ENCODE measurements at places on chromosomes 13 and 19.

DNA sequence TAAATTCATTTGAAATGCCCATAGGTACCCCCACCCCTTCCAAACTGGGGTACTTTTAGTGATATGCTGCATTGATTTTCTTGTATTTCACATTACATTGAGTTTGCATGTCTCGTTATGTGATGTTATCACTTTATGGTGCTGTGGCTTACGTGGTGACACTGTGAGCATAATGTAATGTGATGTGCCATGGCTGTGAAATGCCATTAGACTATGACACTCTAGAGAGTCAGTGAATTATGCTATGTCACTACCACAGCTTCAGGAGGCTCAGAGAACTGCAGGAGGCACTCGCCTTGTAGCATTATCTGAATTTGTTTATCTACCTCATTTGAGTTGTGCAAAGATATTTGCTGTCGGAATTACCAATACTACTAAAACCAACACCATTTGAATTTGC lies 590.1 kb upstream of the SLC10A2 start:
- no peak for DNase-seq

- no peak for DNase-seq
These were observed 6.0 kb downstream of the TMED1 start for GRCh38 chr19:10829967-10830366.

- no peak for DNase-seq
These were observed 600.0 kb downstream of the KCTD12 start for GRCh38 chr13:76286178-76286577.

GRCh38 chr19:13038306-13039210 lies 43.3 kb downstream of the NFIX start:
- no peak for DNase-seq

DNA sequence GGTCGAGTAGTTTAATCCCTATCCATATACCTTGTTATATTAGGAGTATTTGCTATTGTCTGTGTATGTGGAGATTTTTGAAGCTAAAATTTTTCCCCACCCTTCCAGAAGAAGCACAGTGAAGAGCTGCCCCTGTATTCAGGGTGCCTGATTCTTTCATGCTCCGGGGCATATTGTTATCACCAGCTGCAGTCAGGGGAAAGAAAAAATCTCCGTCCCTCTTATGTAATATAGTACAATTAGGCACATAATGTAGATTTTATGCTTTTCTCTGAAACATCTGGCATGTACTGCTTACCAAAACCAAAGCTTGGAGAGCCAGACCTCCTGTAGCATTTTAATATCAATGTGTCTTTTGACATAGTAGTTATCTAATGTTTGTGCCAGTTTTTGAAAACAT lies 214.9 kb upstream of the EDNRB start:
- no peak for DNase-seq

DNA sequence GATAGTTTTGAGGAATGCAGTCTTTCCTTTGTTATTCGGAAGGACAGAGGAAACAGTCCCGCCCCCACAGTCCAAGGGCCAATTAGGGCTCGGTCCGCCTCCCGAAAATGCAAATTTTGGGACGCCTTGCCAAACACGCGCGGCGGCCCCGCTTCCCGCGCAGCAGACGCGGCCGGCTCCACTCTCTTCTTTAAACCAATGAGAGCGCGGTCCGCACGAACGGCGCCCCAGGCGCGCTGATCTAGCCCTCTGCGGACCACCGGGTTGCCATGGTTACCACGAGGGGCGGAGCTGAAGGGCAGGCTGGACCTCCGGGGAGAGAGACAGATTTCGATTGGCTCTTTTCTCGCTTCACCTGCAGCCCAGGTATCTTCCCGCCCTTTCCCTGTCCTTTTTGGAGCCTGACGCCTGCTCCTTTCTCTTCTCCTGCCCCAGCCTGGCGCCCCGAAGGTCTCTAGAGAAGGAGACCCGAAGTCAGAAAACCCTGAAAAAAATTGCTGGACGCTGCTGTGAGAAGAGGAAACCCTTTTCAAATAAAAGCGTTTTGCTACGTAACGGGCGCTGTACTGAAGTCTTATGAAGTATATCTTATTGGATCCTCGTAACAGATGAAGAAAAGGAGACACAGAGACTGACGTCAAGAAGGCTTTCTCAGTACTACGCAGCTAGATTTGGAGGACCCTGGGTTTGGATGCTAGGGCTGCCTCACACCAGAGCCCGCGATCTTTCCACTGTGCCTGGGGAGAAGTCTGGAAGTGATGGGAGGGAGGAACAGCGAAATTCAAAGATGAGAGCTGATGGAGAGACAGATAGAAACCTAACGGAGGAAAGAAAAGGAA lies 2.0 kb downstream of the PTH2 start:
- peak; percentile 61 for DNase-seq

DNA sequence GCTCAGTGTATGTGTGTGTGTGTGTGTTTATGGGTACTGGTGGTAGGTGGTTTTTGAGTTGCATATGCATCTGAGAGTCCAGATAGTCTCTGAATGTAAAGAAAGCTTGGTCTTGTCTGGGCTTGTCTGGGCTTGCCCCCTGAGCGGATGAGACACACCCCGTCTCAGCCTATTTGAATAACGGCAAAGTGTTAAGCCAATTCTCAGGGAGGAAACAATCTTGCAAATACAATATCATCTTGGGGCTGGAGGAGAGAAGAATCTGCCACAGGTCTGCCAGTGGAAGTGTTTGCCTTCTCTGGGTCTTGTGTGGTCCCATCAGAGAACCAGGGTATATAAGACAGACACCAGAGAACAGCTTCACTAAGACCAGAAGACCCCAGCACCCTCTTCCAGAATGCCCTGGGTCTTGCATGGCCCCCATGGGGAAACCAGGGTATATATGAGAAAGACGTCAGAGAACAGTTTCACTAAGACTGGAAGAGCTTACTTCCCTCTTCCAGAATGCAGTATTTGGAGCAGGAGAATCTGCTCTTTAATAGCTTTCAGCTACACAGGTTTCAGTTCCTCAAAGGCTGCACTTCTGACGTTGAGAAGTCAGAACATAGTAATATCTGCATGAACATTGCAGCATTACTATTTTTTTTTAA lies 13.3 kb downstream of the CD70 start:
- DNase-seq, result no peak

- no peak for DNase-seq
These were observed 15.5 kb downstream of the IRGC start for GRCh38 chr19:43731346-43731745.

DNA sequence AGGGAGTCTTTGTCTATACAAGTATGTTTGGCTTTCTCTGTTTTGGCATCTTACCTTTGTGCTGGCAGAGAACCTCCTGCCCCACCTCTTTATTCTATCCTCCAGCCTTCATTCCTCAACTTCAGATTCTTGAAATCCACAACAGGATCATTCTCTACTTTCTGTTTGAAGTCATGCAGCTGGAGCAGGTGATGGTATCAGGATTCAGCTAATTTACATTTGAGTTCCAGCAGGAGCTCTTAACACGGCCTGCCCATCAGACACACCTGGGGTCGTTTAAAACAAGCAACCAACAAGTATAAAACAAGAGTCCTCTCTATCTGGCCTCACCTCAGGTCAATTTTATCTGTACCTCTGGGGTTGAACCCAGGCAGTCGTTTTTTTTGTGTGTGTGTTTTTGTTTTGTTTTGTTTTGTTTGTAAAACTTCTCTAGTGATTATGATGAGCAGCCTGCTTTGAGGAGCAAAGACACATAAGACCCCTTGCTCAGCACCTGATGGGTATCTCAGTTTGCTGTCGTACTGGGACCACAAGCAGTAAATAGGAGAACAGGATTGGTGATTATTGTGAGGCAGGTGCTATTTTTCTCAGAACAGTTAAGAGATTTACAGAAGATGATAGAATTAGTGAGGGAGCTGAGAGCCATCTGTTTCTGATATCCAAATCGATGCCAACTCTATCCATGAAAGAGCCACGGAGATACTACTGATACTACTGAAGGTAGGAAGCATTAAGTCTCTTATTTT lies 78.4 kb downstream of the GPC6 start:
- DNase-seq, result no peak

DNA sequence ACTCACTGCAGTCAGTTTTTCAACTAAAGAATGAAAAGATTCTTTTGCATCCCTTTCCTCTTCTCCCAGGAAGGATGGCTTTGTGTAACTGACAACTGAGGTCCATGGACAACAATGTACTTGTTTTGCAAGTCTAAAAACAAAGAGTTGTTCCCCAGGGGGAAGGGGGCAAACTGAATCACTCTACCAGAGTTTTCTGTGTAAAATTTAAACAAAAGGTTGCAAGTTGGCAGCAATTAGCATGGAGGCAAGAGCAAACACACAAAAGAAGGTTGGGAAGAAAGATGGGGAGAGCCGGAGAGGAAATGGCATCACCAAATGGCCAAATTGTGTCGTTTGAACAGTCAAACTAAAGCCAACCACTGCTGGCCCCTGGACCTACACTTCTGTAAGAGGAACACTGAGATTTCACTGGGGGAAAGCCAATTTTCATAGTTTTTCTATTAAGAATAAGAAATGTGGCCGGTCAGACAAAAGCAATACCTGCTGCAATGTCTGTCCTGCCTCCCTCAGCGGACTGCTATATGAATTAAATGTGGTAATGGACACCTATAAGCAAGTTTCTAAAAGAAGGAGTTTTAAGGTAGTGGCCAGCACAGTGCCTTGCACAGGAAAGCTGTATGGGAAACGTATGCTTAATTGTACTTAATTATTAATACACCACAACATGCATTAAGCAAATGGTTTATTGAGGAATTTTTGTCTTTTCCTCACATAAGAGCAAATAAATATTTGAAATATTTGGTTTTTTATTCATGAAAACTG lies 16.1 kb upstream of the SACS start:
- no peak for DNase-seq

DNA sequence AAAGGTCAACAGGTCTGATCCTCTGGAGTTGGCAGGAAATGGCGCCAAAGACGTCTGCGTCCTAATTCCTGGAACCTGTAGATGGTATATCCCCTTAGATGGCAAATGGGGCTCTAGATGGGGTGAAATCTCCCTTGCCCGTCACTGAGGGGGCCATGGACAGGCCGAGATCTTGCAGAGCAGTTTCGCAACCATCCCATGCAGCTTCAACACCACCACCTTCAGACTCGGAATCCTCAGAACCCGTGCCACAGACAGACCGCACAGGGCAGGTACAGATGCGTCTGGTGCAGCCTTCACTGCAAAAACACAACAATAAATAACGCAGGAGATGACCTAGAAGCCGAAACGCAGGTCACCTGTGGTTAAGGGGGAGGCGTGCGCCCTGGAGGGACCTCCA lies 17.7 kb downstream of the REXO1 start:
- no peak for DNase-seq

DNA sequence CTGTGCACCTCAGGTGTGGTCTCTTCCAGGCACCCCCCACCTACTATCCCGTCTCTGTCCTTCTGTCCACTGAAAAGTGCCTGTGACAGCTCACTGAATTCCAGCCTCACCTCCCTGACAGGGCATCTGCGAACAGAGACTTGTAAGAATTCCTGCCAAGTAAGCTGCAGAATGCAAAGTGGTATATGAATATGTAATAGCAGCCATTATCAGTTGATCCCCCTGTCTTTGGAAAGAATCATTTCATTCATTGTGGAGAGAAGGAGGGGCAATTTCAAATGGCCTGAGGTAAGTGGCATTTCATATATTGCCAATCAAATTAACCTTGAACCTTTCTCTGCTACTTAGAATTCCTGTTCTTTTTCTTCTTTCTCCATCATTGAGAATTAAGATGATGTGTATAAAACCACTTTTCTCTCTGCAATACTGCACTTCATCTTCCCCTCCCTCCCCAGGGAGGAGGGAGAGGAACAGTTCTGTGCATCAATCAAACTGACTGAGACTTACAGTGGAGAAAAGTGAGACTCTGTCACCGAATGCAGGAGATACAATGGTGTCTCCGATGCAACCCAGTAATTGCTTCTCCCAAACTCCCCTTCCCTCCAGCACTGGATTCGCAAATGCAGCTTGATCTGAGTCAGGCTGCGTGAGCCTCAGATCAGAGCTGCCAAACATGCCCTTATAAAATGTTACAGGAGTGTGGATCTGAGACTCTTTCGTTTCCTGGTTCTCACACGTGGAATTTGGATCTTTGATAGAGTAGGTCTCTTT lies 91.7 kb downstream of the SLC10A2 start:
- no peak for DNase-seq

- DNase-seq, result no peak
These were observed 10.4 kb upstream of the NANOS3 start for GRCh38 chr19:13866463-13867046.

GRCh38 chr19:50542943-50543342 lies 25.3 kb downstream of the LRRC4B start:
- no peak for DNase-seq

DNA sequence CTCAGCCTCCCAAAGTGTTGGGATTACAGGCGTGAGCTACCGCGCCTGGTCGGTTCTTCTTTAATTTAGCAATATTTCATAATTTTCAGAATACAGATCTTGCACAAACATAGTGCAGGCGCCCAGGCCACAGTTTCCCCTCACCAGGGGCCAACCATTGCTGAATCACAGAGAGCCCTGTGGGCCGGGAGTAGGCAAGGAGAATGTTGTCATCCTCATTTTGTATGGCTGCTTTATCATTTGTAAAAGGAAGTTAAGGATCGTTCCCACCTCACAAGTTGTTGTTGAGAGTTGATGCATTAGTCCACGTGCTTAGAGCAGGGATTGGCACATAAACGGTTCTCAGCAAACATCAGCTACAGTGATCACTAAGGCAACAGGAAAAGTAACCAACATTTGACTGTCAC lies 30.2 kb downstream of the MEIS3 start:
- DNase-seq, result no peak

- DNase-seq, result no peak
These were observed 180.6 kb upstream of the SOX1 start for GRCh38 chr13:111886217-111886945.

GRCh38 chr13:93857126-93857525 lies 622.4 kb downstream of the DCT start:
- no peak for DNase-seq

- no peak for DNase-seq
These were observed 3.8 kb downstream of the ZNF784 start for GRCh38 chr19:55620410-55621204.

DNA sequence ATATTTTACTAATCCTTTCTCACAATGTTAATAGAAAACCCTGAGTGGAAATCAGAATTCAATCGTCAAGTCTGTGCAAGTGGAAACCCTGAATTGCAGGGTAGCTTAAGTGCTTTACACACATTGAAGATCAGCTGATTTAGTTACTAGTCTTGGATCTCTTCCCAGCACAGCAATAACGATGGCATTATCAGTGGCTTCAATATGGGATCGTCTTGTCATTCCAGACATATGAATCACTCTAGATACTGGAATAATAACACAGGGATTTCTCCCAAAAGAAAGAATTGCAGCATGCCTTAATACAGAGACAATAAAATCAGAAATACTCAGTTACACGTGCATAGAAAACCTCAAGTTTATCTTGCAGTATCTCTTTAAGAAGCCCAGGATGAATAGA lies 12.6 kb upstream of the METTL21C start:
- DNase-seq, result peak; percentile 93

GRCh38 chr13:111409413-111409812 lies 89.0 kb downstream of the TEX29 start:
- DNase-seq, result no peak

- no peak for DNase-seq
These were observed 1.4 kb downstream of the ASPDH start for GRCh38 chr19:50512112-50512998.

DNA sequence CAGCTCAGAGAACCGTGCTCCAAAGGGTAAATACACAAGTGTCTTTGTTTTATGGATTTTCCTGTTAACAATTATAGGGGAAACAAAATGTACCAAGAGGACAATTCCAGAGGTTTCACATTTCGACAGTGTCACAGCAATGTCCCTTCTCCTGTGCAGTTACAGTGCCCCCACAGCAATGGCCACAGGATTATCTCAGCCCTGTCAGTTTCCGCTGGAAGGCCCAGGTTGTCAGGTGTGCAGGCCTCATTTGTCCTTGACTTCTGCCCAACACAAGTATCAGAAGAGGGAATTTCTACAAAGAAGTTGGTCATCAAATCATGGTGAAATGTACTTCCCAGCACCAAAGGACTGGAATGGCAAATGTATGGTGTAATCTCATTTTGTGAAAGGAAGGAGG lies 11.2 kb upstream of the N4BP2L2 start:
- no peak for DNase-seq
